ENCODE measurements at places on chromosomes 7 and 10.

DNA sequence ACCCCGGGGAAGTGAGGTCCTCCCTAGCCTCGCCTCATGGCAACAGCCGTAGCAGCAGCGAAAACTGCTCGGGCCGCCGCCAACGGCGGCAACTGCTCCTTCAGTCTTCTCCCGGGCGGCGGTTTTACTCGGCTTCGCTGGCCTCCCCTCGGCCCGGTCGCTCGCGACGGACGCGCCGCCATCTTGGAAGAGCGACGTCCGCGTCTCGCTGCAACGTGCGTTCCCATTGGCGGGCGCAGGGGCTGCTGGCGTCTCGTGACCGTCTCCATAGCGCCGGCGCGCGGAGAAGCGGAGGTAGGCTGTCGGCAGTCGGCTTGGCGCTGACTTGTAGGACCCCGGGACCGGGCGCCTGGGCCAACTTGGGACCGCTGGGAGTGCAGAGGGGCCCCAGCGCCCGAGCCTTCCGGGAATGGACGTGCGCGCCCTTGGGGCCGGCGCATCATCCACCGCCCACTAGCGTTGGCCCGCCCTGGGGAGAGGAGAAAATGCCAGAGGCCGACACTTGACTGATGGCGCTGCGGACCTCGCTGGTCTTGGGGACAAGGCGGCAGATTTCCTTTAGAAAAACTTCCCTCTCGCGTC is at the start of gene SNX13:
TSS of gene SNX13 (minus strand) at position 193 of the 582 bp plus-strand sequence. CDS start 199 bp downstream, outside the sequence.
- DNase-seq, result peak; percentile 97

DNA sequence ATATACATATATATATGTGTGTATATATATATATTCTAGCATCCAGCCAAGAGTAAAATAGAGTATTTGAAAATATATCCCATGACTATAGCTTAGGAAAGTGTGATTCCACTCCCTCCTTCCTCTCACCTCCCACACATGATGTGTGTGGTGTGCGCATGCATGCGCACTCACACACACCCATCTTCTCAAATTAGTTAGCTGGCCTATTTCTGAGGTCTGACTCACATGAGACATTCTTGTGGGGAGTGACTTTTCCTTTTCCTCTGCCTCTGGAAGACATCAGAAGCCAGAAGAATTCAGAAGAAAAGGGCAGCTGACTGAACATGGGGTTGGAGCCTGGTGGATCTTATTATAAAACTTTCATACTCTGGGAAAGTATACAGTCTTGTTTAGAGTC is 793.5 kb upstream of the ZNF722 start:
- no peak for DNase-seq

GRCh38 chr7:42805601-42806000 is 106.3 kb downstream of the C7orf25 start:
- DNase-seq, result no peak

- peak; percentile 96 for DNase-seq
Measured at GRCh38 chr10:21278491-21279216, 246.8 kb downstream of the SKIDA1 start.

- peak; percentile 61 for DNase-seq
Measured at GRCh38 chr7:1238450-1238882, 5.8 kb downstream of the UNCX start.

DNA sequence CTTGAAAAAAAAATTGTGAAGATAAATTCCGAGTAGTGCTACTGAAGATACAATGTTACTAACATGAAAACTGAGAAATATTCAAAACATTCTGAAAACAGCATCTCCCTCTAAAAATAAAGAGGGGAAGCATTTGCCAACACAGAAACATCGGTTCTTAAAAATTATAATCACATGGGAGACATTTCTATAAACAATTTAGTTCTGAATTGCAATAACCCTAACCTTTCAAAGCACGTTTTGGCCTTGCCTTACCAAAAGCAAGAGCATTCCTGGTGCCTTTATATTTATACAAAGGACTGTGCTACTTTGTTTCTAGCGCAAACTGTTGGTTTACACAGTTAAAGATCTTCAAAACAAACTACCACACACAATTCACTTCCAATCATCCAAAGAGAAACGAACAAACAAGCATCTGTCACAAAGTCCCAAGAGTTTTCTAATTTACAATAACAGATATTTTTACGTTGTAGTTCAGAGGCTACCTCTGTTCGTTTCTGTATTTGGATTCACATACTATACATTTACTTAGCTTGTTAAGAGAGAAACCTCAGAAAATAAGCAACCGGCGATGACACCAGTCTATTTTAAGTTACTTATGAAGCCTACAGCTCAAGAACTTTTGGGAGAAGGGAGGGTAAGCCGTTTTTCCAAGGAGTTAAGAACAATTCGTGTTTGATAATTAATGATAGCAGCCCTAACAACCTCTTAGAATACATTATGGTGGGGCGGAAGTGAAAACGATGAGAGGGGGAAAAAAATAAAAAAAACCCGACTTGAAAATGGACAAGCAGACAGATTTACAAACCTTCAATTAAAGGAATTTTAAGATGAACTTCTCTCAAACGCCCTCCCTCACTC is 1.3 kb downstream of the ABI1 start:
- DNase-seq, result no peak

DNA sequence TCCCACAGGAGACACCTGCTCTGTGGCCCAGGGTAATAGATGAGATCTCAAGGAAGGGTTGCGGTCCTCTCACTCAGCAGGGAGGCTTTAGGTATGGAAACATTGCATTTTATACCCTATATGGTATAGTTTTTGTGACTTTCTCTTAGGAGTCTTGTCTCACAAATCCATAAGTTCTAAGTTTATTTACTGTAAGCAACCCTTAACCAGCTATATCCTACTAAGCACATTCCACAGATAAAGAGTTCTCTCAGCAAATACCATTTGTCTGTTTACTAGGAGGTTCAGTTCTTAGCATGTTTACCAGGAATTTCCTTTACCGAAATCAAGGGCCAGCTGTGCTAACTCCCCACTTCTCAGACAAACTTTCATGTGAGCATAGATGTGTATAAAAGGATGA is 66.9 kb downstream of the ANLN start:
- DNase-seq, result no peak

- DNase-seq, result peak; percentile 51
Measured at GRCh38 chr10:129790715-129791446, 173.2 kb downstream of the EBF3 start.

DNA sequence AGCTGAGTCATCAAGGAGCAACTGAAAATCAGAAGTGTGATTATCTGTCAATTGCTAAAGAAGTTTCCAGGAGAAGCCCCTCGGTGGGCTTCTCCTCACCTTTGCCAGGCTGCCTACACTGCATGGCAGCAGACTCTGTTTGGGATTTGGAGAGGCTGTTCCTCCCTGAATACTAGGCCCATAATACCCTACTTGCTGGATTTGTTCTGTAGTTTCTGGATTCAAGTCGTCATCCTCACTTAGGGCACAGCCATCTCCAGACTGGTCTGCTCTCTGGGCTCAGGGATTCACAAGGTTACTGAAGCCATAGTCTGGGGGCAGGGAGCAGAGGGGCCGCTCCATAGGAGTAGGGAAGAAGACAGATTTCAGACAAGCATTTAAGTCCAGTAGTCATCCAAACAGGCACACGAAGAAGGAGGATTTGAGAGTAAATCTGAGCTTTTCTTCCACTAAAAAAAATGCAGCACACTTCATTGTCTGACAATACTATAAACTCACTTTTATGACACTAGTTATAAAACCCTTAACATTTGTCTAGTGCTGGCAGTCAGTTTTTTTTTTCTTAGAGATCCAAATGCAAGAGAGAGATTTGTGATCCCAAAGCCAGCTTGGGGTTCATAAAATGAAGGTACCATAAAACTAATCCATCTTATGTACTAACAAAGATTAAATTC is 723.3 kb downstream of the GRID1 start:
- DNase-seq, result no peak

GRCh38 chr10:65196111-65196510 is 1674.9 kb downstream of the REEP3 start:
- DNase-seq, result no peak

DNA sequence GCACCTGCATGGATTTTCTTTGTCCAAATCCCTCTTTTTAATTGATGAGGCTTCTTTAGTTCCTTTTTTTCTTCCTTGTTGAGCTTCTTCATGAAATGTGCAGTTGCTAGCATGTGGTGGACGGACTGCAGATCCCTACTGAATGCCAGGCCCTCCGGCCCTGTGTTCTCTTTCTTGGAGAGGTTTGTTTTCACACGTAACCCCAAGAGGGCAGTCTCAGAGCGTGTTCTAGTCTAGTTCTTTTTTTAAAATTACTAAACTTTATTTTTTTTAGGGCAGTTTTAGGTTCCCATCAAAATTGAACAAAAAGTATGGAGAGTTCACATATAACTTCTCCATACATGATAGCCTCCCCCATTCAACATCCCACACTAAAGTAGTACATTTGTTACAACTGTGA is 190.0 kb downstream of the CFTR start:
- no peak for DNase-seq

- DNase-seq, result peak; percentile 63
Measured at GRCh38 chr7:157211690-157212089, 73.0 kb downstream of the UBE3C start.

DNA sequence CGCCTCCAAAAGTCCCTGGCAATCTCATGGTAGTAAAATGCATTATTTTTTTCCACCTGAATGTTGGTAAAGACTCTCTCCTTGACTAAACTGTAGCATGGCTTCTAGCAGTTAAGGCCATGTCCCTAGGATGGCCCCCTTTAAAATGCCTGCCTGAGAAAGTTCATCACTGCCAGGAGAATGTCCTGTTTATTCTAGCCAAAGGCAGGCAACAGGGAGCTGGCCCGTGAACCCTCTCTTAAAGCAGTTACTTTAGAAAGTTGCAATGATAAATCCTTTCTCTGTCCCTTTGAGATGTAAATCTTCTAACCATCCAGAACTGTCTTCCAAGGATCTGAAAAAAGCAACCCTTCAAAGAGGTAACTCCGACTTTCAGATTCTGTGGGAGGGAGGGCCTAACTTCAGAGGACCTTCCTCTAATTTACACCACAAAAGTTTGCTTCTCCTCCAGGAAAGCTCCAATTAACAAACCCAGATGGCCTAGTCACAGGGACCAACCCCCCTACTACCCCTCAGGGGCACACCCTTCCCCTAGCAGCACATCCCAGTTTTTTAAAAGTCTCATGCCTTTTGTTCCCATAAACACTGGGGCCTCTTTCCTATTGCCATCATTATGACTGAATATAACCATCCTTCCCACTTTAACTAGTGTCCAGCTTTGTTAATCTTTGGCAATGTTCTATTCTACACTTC is 5.5 kb downstream of the DNTT start:
- no peak for DNase-seq

DNA sequence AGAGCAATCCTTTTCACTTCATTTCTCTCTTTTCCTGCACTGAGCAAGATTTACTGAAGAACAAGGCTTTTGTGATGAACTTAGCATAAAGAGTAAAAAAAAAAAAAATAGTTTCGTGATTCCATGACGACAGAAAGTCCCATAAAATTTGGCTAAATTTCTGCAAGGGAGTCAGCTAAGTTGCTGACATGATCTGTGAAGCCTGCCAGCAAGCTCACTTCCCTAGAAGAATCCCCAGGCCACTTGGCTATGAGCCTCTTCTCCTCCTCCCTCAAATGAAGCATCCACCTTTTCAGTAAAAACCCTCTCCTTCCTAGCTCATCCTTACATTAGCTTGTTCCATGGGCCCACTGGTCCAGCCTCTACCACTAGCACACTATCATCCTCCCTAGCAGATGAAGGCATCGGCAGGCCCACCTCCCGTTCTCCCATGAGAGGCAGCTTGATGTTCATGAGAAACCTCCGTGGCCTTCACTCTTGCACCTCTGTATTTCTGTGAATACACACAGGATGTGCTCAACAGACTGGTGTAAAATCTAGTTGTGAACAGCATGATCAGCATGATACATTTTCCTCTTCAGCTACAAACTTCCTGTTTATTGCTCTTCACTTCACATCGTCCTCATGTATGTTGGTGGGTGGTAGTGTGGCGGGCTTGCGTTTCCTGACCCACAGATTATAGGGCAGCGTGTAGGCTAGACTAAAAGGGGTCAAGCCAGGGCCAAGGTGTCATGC is 30.9 kb downstream of the GIMAP8 start:
- no peak for DNase-seq
